ENCODE measurements at places on chromosomes 1 and 21.

- no peak for DNase-seq
Observed at GRCh38 chr1:201377611-201378092, at the start of gene TNNT2. TNNT2 (minus strand) TSS chr1:201377680; CDS start chr1:201373254, 4,426 bp downstream.

- DNase-seq = no peak
Observed at GRCh38 chr1:8006037-8006963, 19.8 kb downstream of the ERRFI1 start.

DNA sequence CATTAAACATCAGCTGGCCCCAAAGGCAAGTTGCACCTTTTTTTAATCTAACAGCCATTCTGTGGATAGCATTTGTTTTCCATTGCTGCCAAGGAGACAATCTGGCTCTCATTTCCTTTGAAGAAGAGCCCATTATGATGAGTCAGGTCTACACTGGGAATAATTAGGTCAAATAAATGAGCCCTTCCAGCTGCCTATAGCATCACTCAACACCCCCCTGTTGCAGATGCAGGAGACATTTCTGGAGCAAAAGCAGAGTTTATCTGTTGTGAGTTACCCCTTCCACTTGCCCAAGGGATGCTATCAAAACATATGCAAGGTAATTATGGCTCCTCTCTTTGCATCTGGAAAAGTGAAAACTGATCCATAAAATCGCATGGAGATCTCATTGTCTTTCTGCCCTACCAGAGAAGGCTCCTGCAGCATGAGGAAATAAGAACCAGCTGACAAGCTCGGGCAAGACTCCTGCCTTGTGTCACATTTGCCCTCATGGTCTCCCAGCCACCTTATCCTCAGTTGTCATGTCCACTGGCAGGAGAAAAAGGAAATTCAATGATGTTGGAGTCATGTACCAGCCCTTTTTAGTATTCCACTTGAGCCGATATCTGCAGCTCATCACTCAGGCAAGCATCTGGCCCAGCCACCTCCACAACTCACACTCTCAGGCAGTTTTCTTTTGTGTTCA, 135.9 kb downstream of the SLC30A10 start:
- DNase-seq = no peak

GRCh38 chr1:171663854-171664575, 11.5 kb upstream of the MYOC start:
- no peak for DNase-seq

Measured in activated CD4-positive, alpha-beta memory T cell treated with anti-CD3 and anti-CD28 coated beads for 36 hours (primary cell).